ENCODE measurements at places on chromosomes 12 and 14.

- no peak for DNase-seq
Observed at GRCh38 chr14:90213099-90213748, 43.1 kb upstream of the PSMC1 start.

DNA sequence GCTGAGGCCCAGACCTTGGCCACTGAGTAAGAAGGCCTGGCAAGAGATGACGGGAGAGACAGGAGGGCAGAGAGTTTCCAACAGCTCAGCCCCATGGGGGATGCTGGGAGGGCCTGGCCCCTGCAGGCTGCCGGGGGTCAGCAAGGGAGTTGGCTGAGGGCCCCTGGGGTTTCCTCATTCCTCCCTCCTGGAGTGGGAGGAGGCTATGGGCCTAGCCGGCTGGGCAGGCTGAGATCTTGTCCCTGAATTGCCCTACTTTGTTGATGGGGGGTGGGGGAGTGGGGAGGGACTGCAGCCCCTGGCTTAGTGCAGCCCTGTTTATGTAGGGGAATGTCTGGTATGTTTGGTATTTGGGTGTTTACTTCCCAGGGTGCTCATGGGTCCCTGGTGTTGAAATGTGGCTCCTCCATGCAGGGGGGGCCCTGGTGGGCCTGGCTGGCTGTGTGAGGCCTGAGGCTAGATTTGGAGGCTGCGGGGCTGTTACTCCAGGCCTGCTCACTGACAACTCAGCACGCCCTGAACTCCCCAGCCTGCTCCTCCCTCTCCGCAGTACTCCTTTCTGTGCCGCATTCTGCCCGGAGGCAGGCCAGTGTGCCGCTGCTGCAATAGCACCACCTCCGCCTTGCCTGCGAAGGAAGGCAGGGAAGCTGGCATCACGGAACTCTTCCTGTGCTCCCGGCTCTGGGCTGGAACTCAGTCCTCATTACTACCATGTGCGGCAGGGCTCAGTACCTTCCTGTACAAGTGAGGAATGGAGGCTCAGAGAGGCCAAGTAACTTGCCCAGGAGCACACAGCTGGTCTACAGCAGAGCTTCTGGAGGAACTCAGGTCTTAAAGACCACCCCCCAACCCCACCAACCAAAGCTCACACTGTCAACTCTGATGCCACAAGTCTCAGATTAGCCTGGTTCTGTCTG is 25.3 kb downstream of the JDP2 start:
- DNase-seq = no peak

DNA sequence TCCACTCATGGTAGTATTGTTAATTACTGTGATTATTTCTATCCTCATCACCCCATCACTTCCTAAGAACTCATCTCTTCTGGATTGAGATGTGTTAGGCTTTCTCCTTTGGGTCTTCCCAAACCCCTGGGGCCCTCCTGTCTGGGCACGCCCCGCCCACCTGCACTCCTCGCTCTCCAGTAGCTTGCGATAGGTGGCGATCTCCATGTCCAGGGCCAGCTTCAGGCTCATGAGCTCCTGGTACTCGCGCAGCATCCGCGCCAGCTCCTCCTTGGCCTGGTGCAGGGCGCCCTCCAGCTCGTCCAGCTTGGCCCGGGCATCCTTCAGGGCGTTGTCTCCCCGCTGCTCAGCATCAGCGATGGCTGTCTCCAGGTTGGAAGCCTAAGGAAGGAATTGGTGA is 6.8 kb downstream of the KRT71 start:
- no peak for DNase-seq

- no peak for DNase-seq
Observed at GRCh38 chr12:31715283-31715825, 13.5 kb downstream of the AMN1 start.

DNA sequence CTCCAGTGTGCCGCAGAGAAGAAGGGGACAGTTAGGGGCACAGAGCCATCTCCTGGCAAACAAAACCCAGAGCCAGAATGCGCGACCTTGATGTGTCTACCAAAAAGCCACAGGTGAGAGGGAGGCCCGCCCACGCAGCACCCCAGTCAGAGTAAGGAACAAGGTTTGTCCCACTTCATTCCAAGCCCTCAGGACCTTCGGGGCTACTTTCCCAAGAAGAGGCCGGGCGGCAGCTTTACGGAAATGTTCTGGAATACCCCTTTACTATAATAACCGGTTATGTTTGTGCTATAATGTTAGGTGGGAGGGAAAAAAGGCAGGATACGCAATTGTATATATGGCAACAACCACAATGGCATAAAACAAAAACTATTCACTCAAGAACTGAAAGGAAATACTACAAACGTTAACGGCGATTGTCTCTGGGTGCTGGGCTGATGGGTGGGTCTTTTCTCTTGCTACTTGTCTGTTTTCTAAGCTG is 12.3 kb downstream of the CCDC88C start:
- no peak for DNase-seq

DNA sequence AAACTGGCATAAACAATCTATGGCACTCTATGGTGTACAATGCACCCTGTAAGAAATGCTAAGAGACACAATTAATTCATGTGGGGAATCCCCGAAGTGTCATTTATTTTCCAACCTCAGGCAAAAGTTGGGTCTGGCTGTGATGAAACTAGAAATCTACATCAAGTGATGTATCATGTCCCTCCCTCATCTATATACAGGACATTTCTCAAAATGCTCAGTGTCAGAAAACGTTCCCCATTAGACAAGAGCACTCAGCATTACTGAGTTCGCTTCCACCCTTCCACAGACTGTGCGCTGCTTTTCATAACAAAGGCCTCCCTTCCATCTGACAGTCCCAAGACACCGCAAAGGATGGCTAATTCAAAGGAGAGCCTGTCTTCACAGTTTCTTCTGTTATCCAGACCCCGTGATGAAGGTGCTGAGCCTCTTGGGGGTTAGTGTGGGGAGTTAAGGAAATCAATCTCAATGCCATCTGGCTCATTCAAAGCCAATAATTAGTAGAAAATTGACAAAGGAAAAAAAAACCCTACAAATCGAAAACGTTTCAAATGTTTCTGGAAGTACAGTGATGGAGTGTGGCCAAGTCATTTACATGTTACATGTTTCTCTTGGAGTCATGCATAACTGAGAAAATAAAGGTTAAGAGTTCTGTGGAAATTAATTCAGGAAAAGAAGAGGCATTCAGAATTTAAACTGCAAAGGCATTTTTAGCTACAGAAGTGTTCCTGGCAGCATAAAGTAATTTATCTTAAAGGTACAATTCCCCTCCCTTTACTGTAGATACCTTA is 7.5 kb downstream of the CCDC88C start:
- DNase-seq = no peak

GRCh38 chr12:108360487-108360886 is 21.4 kb upstream of the CMKLR1 start:
- DNase-seq = no peak

DNA sequence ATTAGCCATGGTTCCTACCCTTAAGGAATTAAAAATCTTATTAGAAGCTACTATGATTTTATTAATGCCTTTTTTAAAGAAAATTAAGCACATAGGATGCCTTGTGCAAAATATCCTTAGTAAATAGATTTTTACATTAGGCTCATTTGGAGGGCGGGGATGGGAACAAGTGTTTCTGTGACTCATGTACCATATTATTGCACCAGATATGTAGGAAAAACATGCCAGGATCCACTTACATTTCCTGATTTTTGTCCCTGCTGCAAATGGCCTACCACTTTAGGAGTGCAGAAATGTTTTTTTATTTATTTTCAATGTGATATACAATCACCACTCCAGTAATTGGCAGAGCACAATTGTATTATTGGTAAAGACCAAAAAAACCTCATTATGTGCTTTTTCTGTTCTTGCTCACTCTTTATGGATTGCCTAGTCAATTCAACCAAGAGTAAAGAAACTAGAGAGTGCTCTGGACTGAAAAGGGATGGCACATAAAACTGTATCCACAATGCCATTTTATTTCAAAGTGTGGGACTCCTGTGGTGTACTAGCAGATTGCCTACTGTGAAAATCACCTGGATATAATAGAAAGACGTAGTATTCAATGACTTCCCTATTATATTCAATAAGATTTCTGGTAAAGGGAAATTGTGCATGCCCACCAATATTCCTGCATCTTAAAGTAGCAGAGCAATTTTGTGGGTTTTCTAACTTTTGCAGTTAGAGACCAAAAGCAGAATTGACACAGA is 86.9 kb downstream of the ANO6 start:
- no peak for DNase-seq

GRCh38 chr14:105880616-105881015 is 354.2 kb downstream of the TMEM121 start:
- no peak for DNase-seq

- DNase-seq = no peak
Observed at GRCh38 chr12:10147714-10148403, 17.9 kb upstream of the CLEC7A start.

- no peak for DNase-seq
Observed at GRCh38 chr12:15829255-15829654, 40.1 kb upstream of the EPS8 start.

DNA sequence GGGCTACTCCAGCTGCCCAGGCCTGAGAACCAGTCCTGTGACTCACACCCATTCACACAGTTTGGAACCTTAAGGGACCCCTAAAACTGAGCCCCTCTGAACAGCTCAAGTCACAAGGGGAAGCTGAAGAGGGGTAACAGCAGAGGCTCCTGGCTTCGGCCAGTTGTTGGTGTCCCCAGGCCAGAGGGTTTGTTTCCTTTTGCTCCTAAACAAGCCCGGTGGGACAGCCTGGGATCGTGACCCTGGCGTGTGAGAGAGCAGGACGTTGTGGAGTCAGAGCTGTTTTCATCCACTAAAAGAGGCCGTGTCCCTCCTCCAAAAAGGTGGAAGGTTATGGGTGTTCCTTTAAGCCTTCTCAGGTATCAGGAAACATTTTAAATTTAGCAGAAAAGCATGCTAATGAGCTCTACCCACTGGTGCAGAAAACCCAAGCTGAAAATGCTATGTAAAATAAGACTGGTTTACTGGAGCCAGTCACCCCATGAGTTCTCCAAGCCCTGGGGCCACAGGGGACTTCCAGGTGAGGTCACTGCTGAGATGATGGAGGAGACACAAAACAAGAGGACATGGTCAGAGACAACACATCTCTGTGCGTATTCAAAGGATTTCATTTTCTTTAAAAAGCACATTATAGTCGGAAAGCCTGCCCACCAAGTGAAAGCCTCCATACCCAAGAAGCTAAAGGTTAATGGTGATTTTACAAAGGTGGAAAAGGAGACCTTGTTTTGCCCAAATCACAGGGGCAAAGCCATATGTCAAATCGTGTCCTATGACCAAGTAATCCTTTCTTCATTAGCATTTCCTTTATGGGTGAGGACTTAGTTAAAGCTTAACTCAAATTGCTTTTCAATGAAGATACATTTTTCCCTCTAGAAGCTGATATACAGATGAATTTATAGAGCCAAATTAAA is 14.1 kb downstream of the PRKAB1 start:
- DNase-seq = no peak

DNA sequence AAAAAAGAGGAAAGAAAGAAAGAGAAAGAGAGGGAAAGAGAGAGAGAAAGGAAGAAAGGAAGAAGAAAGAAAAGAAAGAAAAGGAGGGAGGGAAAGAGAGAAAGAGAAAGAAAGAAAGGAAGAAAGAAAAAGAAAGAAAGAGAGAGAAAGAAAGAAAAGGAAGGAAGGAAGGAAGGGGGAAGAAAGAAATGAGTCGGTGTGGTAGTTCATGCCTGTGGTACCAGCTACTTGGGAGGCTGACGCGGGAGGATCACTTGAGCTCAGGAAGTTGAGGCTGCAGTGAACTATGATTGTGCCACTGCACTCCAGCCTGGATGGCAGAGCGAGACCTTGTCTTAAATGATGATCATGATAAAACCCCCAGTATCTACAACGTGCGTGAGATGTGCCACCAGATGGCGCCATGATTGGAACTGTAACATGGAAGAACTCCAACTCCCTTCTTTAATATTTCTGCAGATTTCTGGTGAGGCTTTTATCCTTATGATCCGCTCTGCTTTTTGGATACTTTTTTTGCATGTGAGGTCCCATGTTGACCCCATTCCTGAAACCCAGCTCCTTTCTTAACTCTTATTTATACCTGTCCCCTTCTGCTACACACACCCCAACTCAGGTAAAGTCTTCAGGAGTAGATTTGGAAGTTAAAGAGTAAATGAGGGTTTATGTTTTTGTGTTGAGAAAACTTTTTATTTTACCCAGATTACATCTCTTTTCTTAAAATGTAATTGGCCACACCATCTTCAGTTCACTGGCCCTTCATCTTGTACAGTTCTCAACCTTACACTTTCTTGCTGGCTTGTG is 25.6 kb downstream of the RNASE10 start:
- DNase-seq = peak; percentile 57

- no peak for DNase-seq
Observed at GRCh38 chr14:23654231-23654630, 18.1 kb downstream of the DHRS2 start.

DNA sequence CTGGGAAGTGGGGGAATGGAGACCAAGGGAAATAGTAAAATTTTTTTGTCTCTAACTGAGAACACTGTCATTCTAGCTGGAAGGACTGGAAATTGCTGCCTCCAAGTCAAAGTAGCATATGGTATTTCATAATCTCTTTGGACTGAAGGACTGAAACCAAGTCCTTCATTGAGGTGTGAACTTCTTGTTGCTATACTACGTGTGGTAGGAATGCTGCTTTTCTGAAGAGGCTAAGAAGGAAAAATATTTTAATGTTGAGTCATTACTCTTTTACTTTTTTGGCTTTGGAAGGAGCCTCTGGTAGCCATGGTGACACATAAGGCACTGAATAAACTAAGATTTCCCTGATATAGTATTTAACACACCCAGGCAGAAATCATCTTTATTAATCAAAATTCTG is 465.4 kb downstream of the NPAS3 start:
- DNase-seq = no peak

DNA sequence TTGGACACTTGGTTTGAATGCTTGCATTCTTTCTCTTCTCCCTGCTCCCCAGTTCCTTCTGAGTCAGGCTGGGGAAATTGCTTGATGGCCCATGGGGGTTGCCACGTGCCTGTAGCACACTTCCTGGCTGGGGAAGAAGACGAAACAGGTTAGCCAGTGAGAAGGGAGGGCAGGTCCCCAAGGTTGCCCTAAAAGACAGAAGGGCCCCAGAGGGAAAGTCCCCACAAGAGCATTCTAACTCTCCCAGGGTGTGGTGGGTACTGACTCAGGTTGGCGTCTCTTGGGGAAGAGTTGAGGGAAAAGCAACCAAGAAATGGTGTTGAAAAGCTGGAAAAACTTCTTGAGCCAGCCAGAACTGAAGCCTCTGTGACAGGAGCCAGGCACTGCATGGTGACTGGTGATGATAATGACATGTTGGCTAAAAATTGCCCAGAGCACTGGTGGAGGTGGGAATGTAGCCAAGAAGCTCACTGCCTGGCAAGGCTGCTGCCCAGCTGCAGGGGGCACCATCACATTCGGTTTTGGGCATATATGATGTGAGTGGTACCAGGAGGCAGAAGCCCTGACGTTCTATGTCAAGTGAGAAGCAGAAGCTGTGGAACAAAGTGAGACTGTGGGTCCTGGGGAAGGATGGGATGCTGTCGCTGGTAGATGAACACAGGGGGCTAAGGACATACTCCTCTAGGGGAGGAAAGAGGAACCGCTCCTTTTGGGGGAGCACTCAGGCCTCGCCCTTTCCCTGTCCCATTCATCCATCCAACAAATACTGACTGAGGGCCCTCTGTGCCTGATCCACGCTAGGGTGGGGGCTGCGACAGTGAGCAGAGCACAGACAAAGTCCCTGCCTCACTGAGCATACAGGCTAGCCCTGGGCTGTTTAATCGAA is 8.1 kb upstream of the RABGGTA start:
- peak; percentile 35 for DNase-seq

All from stimulated activated CD4-positive, alpha-beta T cell treated with anti-CD3 and anti-CD28 coated beads, Interleukin-1b, Interleukin-23, amount 100 ng/mL, for 24 hours (primary cell).